ENCODE measurements at places on chromosomes 12 and 14. TPM values are rescaled to one million over a fixed set of nuclear protein-coding genes. Genes with fewer than 3 reads are reported as not detected.

Gene IL31
- not detected for total RNA-seq

Gene HOXC5
- 1.3 TPM for total RNA-seq

Gene TC2N
- 0.70 TPM for total RNA-seq

Gene EXOC3L4
- 0.82 TPM for total RNA-seq

Gene MYO1H
- not detected for total RNA-seq

Gene DPPA3
- total RNA-seq = not detected

Gene PROX2
- total RNA-seq = not detected

Gene GOLGA5
- 29.0 TPM for total RNA-seq

Gene LMNTD1
- total RNA-seq = not detected

Gene KRT72
- total RNA-seq = not detected

Gene AKAP6
- 0.45 TPM for total RNA-seq

Gene PRPH
- total RNA-seq = 2.1 TPM

Gene DBX2
- not detected for total RNA-seq

Gene RDH12
- total RNA-seq = not detected

Gene RFLNA
- total RNA-seq = 0.24 TPM

Gene LRRIQ1
- total RNA-seq = 1.0 TPM

Gene LIN52
- total RNA-seq = 4.5 TPM

Gene PTPRR
- total RNA-seq = 0.30 TPM

Gene ALG10B
- total RNA-seq = 3.2 TPM

Gene MYO1A
- 0.33 TPM for total RNA-seq

Gene EPYC
- not detected for total RNA-seq

Gene BMP4
- 1.6 TPM for total RNA-seq

Gene CYP46A1
- total RNA-seq = 0.42 TPM

Gene GALNT16
- total RNA-seq = 3.7 TPM

Gene SPIC
- not detected for total RNA-seq

Gene RAB15
- 22.0 TPM for total RNA-seq

Gene HHIPL1
- 0.16 TPM for total RNA-seq

Gene TSHR
- total RNA-seq = not detected

Gene RASSF9
- total RNA-seq = 0.94 TPM

Gene ERP27
- not detected for total RNA-seq

Gene GARIN6
- total RNA-seq = not detected

Gene MAP1LC3B2
- 1.3 TPM for total RNA-seq

Gene ARG2
- 2.2 TPM for total RNA-seq

Gene PLEKHG3
- 31.7 TPM for total RNA-seq

Gene RNASE7
- not detected for total RNA-seq

Gene TCL1B
- total RNA-seq = not detected

Gene PMEL
- 1.4 TPM for total RNA-seq

Gene DUSP16
- total RNA-seq = 8.3 TPM

Gene MAP4K5
- total RNA-seq = 36.1 TPM

Gene APPL2
- total RNA-seq = 22.2 TPM
